CD14-positive monocyte (primary cell): ENCODE measurements at places on chromosomes 3 and 15.

- DNase-seq: peak; percentile 71
These were observed 8.8 kb downstream of the ANKUB1 start for GRCh38 chr3:149783576-149783975.

DNA sequence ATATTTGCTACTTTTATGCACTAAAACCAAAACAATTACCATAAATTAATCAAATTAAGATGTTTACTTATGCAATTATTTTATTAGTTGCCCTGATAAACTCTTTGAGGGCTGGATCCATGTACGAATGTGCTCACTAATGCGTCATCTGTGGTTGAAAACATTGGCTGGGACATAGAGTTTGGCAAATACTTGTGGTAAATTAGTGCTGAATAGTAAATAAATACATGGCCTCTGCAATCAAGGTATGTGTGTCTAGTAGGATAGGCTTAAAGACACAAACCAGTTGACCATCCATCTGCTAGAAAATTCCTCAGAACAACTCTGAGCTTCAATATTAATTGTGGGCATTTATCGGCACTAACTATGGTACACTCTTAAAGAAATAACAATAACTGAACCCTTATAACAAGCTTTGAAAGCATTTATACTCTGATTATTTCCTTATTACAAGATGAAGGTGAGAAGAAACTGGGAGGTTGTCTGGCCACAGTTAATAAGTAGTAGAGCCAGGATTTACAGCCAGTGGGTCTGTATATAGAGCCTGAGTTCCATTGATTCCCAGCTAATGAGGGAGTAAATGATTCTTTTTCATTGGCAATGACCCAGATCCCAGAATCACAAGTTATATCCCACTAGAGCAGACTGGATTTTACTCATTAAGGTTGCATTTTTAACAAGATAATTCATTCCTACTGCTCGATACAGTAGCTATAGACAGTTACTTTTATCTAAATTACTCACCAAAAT is 169.5 kb upstream of the CNTN6 start:
- no peak for DNase-seq

GRCh38 chr3:161893972-161894371 is 397.4 kb downstream of the OTOL1 start:
- no peak for DNase-seq

- no peak for DNase-seq
These were observed 74.1 kb upstream of the CHRM5 start for GRCh38 chr15:33894193-33894592.

GRCh38 chr3:84265768-84266167 is 693.0 kb upstream of the CADM2 start:
- no peak for DNase-seq

- DNase-seq: no peak
These were observed 2.8 kb upstream of the RTP2 start for GRCh38 chr3:187705164-187705563.

DNA sequence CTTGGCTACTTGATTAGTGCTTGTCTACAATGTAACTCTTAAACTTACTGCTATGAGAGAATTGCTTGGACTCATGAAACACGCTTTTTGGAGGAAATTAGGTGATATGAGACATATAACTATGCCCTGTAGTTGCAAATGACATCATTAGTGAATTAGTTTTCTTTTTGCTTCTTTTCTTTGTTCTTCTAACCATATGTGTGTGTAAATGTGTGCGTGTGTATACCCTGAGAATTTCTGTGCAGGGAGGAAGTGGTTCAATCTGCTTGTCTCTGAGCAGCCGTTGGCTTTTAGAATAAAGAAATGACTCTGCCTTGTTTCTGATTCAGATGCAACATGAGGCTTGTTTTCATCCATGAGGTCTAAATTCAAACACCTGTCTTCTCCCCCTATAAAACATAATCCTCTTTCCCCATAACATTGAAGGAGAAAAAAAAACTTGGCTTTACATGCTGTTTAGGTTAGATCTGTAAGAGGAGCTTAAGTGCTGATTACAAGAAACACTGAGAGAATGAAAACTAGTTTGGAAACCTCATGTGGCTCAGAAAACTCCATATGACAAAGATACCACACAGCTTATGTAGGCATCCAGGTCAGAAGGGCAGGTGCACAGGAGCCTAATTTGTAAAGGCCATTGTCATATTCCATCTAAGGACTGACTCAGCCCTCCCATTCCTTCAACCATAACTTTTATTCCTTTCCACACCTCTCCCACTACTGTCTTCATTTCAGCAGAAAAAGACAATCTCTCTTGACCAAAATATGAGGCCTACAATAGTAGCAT is 30.5 kb upstream of the BLM start:
- DNase-seq: peak; percentile 34

GRCh38 chr3:165466856-165467255 is 270.7 kb upstream of the SLITRK3 start:
- no peak for DNase-seq

GRCh38 chr15:71274448-71274798 is 159.2 kb downstream of the THSD4 start:
- no peak for DNase-seq

- no peak for DNase-seq
These were observed 22.9 kb downstream of the MYLK start for GRCh38 chr3:123861081-123861836.

DNA sequence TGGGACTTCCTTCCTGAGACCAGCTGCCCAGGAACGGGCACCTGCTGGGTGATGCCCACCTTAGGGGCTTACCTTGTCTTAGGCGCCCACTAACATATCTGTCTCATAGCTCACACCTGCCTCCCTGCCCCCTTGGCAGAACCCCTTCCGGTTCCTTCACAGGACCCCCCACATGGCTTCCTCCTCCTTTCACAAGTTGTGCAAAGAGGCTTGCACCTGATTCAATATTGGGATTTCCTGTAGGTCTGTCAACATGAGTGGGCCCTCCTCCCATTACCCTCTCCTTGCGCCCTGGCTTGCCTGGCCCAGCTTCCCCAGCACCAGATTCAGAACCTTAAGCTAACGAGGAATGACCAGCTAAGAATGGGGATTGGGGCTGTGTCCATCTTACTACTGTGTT is 633 bp downstream of the THPO start:
- DNase-seq: no peak

GRCh38 chr3:148866261-148866660 is 1.2 kb downstream of the CPA3 start:
- DNase-seq: no peak

- DNase-seq: peak; percentile 63
These were observed 166.7 kb upstream of the THBS1 start for GRCh38 chr15:39414201-39414600.

- peak; percentile 54 for DNase-seq
These were observed 46.8 kb upstream of the SLC6A1 start for GRCh38 chr3:10945683-10946287.

GRCh38 chr3:116238846-116239565 is 206.3 kb downstream of the LSAMP start:
- no peak for DNase-seq

DNA sequence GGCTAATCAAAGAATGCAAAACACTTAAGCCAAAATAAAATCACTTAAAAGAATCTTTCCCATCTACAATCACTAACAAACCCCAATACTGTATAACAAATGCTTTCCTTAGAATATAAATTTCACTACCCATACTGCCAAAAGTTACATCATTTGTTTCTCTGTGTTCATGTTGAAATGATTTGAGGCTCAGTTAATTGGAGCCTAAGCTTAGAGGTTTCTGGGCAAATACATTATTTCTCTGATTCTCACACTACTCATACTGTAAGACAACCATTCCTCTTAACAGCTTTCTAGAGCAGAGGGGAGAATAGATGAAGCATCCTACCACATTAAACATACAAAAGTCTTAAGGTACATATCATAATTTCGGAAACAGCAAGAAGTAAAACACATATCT is 2.1 kb downstream of the RIOX2 start:
- DNase-seq: no peak

GRCh38 chr3:44995142-44995770 is 19.2 kb downstream of the EXOSC7 start:
- DNase-seq: no peak

DNA sequence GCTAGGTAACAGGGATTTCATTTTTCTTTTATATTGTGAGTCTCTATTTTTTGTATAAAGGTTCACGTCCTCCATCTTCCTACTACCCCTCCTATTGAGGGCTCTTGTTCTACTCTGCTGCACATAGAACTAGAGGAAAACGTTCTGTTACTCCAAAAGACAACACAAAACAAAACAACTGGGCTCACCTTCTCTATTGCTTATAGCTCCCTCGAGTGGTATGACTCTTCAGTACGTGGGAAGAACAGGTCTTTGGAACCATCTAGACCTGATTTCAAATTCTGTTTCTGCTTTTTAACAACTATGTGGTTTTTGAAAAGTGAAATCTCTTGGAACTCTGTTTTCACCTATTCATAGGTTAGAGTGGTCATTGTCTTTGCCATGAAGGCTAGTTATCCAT is 515.3 kb downstream of the SOX2 start:
- DNase-seq: no peak

- DNase-seq: no peak
These were observed 1255.7 kb downstream of the ZPLD1 start for GRCh38 chr3:103690536-103690935.

DNA sequence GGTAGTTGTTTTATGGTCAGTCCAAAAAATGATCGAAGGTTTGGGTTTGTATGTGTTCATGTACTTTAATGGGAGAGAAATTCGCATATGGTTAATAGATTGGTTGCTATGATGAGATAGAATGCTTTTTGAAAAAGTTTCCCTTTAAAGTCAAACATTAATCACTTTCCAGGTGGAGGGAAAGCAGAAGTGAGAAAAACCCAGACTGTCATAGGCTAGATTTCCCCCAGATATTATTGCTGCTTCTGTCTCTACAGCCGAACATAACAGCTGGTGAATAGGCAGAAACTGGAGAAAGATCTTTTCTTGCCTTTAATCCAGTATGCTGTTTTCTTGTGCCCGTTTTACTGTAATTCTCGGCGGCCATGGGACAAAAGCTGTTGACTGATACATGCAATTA is 287.6 kb downstream of the SOX2 start:
- no peak for DNase-seq

GRCh38 chr15:85154061-85154460 is 172.4 kb downstream of the PDE8A start:
- no peak for DNase-seq

DNA sequence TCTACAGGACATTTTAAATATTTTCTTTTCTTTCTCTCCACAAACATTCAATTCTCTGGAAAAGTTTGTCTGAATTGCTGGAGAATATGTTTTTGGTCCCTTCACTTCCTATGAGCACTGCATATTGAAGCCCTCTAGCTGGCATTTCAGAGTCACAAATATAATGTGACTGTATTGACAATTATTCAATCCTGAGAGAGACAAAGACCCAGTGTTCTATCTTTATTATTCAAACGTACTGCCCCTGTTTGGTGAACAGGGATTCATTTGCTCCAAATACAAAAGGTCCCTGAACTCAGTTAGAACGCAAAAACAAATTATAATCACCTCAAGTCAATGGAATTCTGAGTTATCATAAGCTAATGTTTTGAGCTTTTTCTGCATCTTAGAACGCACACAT is 173.1 kb upstream of the CDIN1 start:
- no peak for DNase-seq

DNA sequence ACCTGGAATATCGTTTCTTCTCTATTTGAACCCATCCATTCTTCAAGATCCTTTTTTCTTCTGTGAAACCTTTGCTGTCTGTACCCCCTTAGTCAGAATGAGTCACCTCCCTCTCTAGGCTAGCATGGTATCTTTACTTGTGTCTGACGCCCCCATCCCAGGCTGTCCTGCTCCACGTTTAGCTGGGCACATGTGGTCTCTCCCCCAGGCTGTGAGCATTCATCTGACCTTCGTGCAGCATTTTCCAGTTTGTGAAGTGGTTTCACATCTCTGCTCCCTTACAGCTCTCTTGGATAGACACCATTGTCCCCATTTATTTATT is 14.3 kb upstream of the TLE3 start:
- DNase-seq: no peak

- no peak for DNase-seq
These were observed 543.3 kb downstream of the ZBBX start for GRCh38 chr3:166836836-166837235.

DNA sequence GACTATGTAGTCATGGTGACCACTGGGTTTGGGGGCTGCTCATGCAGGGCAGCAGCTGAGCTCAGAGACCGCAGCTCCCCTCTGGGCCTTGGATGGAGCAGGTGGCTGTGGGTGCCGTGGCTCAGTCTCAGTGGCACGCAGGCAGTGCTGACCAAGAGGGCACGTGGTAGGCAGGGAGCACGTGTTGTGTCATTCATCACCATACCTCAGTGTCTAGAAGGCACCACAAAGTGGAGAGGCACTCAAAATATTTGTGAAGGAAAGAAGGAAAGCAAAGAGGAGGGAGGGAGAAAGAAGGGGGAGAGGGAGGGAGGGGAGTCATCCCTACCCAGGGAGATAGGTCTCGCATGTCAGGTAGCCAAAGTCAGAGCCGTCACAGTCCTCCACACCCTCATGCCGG is 26.1 kb downstream of the EAF1 start:
- DNase-seq: no peak

DNA sequence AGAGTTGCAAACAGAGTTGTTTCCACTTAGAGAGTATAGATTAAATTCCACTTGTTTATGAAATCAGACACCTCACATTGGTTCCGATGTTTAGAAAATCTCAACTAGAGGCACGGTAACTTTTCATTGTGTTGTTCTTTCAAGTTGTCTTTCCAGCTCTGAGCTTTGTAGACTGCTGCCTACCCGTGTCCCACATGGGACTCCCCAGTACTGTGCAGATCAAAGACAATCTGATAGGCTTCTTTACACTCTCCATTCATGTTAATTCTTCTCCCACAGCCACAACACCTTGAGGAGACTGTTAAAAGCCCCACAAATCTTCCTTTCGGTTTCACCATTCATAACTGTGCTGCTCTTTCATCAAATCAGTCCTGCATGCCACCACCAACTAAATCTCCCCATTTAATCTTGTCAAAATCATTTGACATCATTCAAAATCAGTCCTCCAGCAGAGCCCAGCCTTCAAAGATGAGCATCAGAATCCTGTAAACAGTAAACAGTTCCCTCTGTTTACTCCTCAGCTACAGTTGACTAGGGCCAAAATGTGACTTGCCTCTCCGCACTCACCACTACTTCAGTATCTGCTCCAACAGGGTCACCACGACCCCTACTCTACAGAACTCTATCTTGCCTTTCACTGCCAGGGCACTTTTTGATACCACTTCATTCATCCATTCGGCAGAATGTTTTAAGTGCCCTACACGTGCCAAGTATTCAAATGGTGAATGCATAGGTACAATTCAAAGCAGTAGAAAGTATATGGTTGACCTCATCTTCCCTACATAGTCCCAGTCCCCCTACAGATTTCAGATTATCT is 8.3 kb downstream of the ANXA2 start:
- no peak for DNase-seq
